ENCODE measurements at places on chromosomes 4 and X.

GRCh38 chr4:47238667-47239066 lies 207.3 kb downstream of the GABRB1 start:
- no peak overlapping the region for H3K27ac ChIP-seq
- no peaks in the 10 kb centered on the region for H3K4me1 ChIP-seq
- no peaks in the 10 kb centered on the region for H3K27me3 ChIP-seq
- H3K36me3 ChIP-seq, result no peaks in the 10 kb centered on the region

DNA sequence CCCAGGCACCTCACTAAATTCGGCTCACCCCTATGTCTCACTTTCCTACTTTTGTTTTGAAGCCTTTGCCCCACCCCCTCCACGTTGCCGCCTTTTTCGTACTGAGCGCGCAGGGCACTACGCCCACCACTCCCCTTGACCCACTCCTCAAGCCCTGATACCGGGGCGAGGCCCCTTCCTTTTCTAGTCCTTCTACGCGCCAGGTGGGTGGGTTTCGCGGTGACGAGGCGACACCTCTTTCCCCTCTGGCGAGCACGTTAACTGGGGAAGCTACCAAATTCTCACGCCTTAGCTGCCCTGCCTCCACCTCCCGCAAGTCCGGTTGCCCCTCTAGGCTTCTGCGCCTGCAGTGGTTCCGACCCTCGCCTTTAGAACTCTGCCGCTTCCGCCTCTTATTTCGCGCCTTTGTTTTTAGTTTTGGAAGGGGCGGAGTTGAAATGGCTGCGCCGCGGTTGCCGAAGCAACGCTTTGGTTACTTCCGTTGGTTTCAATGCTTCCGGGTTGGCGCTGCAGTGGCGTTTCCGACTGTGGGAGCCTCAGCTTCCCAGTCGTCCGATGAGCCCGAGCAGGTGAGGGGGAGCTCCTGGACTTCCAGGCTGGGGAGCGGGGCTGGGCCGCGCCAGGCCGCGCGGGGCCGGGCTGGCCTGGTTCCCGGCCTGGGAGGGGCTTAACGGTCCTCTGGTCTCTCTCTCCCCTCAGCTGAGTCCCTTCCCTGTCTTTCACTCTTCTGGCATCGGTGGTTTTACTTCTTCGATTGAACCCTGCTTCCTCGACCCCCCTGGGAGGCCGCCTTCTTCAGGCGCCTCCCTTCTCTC lies at the start of gene SLC25A14:
SLC25A14 (plus strand) TSS at position 512 of the 815 bp plus-strand sequence. CDS start 360 bp downstream, outside the sequence.
- no peaks in the 10 kb centered on the region for H3K4me1 ChIP-seq
- peak; percentile 65 for DNase-seq
- no peaks in the 10 kb centered on the region for H3K36me3 ChIP-seq
- H3K4me3 ChIP-seq, result peak within 1 kb of the TSS; percentile 58
- no peaks in the 10 kb centered on the region for H3K27me3 ChIP-seq

DNA sequence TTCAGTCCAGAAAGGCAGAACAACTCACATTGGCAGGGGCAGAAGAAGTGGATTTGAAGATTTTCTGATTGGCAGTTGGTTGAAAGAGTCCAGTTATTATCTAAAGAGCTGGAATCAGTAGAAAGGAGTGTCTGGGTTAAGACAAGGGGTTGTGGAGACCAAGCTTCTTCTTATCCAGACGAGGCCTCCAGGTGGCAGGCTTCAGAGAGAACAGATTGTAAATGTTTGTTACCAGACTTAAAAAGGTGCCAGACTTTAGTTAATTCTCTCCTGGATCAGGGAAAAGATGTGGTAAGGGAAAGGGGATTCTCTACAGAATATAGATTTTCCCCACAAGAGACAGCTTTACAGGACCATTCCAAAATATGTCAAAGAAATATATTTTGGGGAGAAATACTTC lies 36.7 kb upstream of the TLR3 start:
- H3K27me3 ChIP-seq, result no peaks in the 10 kb centered on the region
- no peak overlapping the region for H3K4me3 ChIP-seq
- no peak for DNase-seq
- no peaks in the 10 kb centered on the region for H3K36me3 ChIP-seq

GRCh38 chr4:122625156-122625555 lies 4.3 kb upstream of the IL21 start:
- no peak overlapping the region for H3K27ac ChIP-seq
- H3K4me1 ChIP-seq, result no peaks in the 10 kb centered on the region
- no peaks in the 10 kb centered on the region for H3K27me3 ChIP-seq
- H3K36me3 ChIP-seq, result no peaks in the 10 kb centered on the region
- H3K4me3 ChIP-seq, result no peak overlapping the region

- DNase-seq, result no peak
- H3K4me1 ChIP-seq, result no peaks in the 10 kb centered on the region
- no peaks in the 10 kb centered on the region for H3K27me3 ChIP-seq
- no peaks in the 10 kb centered on the region for H3K36me3 ChIP-seq
Observed at GRCh38 chrX:99469439-99469838, 940.6 kb downstream of the PCDH19 start.

DNA sequence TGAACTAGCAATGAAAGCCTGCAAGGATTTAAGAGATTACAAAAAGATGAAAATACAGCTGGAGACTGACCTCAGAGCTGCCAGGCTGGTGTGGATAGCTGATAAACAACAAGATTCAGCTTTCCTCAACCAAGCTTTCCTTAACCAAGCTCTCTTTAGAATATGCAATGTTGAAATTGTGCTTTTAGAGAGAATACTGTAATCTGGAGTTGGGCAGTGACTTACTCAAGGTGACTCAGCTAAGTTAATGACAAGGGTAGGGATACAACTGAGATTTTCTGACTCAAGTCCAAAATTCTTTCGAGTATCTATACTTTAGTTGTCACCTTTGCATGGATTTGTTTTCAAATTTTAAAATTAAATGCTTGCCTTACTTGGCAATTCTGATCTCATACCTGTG lies 98.0 kb downstream of the AMMECR1 start:
- no peaks in the 10 kb centered on the region for H3K4me1 ChIP-seq
- no peak overlapping the region for H3K4me3 ChIP-seq
- H3K27me3 ChIP-seq, result no peaks in the 10 kb centered on the region
- no peak overlapping the region for H3K27ac ChIP-seq
- DNase-seq, result no peak
- no peaks in the 10 kb centered on the region for H3K36me3 ChIP-seq

DNA sequence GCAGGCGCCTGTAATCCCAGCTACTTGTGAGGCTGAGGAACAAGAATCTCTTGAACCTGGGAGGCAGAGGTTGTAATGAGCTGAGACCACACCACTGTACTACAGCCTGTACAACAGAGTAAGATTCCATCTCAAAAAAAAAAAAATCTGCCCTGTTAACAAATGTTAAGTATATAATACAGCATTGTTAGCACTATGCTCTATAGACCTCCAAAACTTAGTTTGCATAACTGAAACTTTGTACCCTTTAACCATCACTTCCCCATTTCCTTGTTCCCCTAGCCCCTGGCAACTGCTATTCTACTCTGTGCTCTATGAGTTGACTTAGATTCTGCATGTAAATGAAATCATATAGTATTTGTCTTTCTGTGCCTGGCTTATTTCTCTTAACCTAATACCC lies 76.7 kb downstream of the TAB3 start:
- H3K4me3 ChIP-seq, result no peak overlapping the region
- H3K27ac ChIP-seq, result no peak overlapping the region
- no peaks in the 10 kb centered on the region for H3K4me1 ChIP-seq
- no peaks in the 10 kb centered on the region for H3K27me3 ChIP-seq
- no peak for DNase-seq

GRCh38 chr4:146098397-146098796 lies 77.1 kb upstream of the LSM6 start:
- DNase-seq, result no peak
- no peaks in the 10 kb centered on the region for H3K36me3 ChIP-seq
- H3K4me3 ChIP-seq, result no peak overlapping the region
- H3K27me3 ChIP-seq, result no peaks in the 10 kb centered on the region

DNA sequence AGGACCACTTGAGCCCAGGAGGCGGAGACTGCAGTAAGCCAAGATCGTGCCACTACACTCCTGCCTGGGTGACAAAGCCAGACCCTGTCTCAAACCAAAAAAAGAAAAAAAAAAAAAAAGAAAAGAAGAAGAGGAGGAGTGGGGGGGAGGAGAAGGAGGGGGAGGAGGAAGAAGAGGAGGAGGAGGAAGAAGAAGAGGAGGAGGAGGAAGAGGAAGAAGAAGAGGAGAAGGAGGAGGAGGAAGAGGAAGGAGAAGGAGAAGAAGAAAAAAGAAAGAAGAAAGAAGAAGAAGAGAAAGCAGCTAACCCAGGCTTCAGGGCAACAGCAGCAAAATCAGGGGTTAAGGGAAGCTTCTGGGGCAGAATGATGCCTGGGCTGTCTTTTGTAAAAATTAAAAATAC lies 27.5 kb downstream of the VMA21 start:
- DNase-seq, result no peak
- no peak overlapping the region for H3K4me3 ChIP-seq
- no peaks in the 10 kb centered on the region for H3K36me3 ChIP-seq
- H3K4me1 ChIP-seq, result no peaks in the 10 kb centered on the region

GRCh38 chrX:134679644-134680043 lies 21.4 kb upstream of the PLAC1 start:
- DNase-seq, result no peak
- H3K27me3 ChIP-seq, result no peaks in the 10 kb centered on the region
- H3K4me3 ChIP-seq, result no peak overlapping the region
- H3K27ac ChIP-seq, result no peak overlapping the region

GRCh38 chr4:157576671-157577217 lies 356.2 kb downstream of the GRIA2 start:
- no peak overlapping the region for H3K27ac ChIP-seq
- H3K36me3 ChIP-seq, result no peaks in the 10 kb centered on the region
- H3K4me3 ChIP-seq, result no peak overlapping the region

- H3K27me3 ChIP-seq, result no peaks in the 10 kb centered on the region
- no peaks in the 10 kb centered on the region for H3K36me3 ChIP-seq
- no peak for DNase-seq
Observed at GRCh38 chr4:123353656-123354055, 42.9 kb upstream of the SPRY1 start.

GRCh38 chrX:68807818-68808217 lies 21.0 kb upstream of the EFNB1 start:
- no peaks in the 10 kb centered on the region for H3K27me3 ChIP-seq
- no peaks in the 10 kb centered on the region for H3K36me3 ChIP-seq
- H3K4me1 ChIP-seq, result no peaks in the 10 kb centered on the region
- no peak for DNase-seq

- no peak overlapping the region for H3K4me3 ChIP-seq
- no peaks in the 10 kb centered on the region for H3K36me3 ChIP-seq
- no peak overlapping the region for H3K27ac ChIP-seq
- DNase-seq, result no peak
Observed at GRCh38 chr4:144489831-144490230, 156.1 kb upstream of the HHIP start.

GRCh38 chrX:82092307-82092706 lies 890.4 kb downstream of the SH3BGRL start:
- DNase-seq, result no peak
- no peak overlapping the region for H3K27ac ChIP-seq
- no peak overlapping the region for H3K4me3 ChIP-seq
- H3K4me1 ChIP-seq, result no peaks in the 10 kb centered on the region
- H3K27me3 ChIP-seq, result no peaks in the 10 kb centered on the region

- H3K36me3 ChIP-seq, result no peaks in the 10 kb centered on the region
- H3K27me3 ChIP-seq, result no peaks in the 10 kb centered on the region
- H3K4me1 ChIP-seq, result peaks cover 3% of the 10 kb centered on the region
- peak; percentile 86 for DNase-seq
- H3K27ac ChIP-seq, result peak overlapping the region; percentile 94
Observed at GRCh38 chrX:71616672-71617529, 1.4 kb downstream of the CXCR3 start.

- no peak overlapping the region for H3K4me3 ChIP-seq
- H3K4me1 ChIP-seq, result no peaks in the 10 kb centered on the region
- H3K27me3 ChIP-seq, result no peaks in the 10 kb centered on the region
- DNase-seq, result no peak
- H3K36me3 ChIP-seq, result no peaks in the 10 kb centered on the region
Observed at GRCh38 chrX:55839485-55839884, 121.9 kb downstream of the RRAGB start.

DNA sequence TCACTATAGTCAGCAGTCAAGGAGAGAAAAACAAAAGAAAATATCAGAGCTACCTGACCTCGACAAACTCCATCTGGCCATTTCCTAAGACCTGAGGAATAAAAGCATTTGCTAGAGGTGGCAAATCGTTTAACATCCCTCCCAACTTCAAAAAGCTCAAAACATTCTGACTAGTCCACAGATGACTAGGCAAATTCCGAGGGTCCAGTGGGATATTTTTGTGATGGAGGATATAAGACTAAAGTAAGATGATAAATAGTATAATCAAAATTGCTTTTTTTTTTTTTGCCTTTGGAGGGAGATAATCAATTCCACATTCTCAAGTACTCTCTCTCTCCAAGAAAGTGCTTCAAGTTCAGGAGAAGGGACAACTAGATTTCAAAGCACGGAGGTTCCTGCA lies 119.1 kb upstream of the ETNPPL start:
- DNase-seq, result no peak
- no peak overlapping the region for H3K4me3 ChIP-seq
- H3K36me3 ChIP-seq, result no peaks in the 10 kb centered on the region
- no peak overlapping the region for H3K27ac ChIP-seq
- no peaks in the 10 kb centered on the region for H3K27me3 ChIP-seq

GRCh38 chr4:182835006-182835740 lies 82.0 kb downstream of the DCTD start:
- no peak overlapping the region for H3K4me3 ChIP-seq
- H3K27me3 ChIP-seq, result no peaks in the 10 kb centered on the region
- H3K36me3 ChIP-seq, result no peaks in the 10 kb centered on the region
- H3K4me1 ChIP-seq, result no peaks in the 10 kb centered on the region

- H3K27me3 ChIP-seq, result no peaks in the 10 kb centered on the region
- H3K4me1 ChIP-seq, result peaks cover 51% of the 10 kb centered on the region
- no peak for DNase-seq
- H3K4me3 ChIP-seq, result no peak overlapping the region
Observed at GRCh38 chr4:6281436-6282313, 12.0 kb downstream of the WFS1 start.

- H3K36me3 ChIP-seq, result no peaks in the 10 kb centered on the region
- H3K27me3 ChIP-seq, result no peaks in the 10 kb centered on the region
- peak overlapping the region; percentile 69 for H3K27ac ChIP-seq
- no peaks in the 10 kb centered on the region for H3K4me1 ChIP-seq
Observed at GRCh38 chr4:156946516-156947424, 24.8 kb downstream of the PDGFC start.

DNA sequence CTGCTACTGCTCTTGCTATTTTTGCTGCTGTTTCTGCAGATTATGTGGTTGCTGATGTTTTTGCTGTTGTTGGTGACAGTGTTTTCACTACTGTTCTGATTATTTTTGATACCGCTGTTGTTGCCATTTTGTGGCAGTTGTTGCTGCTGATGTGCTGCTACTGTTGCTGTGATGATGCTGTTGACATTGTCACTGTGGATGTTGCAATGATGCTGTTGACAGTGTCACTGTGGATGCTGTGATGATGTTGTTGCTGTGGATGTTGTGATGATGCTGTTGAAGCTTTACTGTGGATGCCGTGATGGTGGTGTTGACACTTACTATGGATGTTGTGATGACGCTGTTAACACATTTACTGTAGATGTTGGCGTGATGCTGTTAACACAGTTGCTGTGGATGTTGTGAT lies 180.3 kb downstream of the EVC2 start:
- no peak overlapping the region for H3K4me3 ChIP-seq
- no peaks in the 10 kb centered on the region for H3K36me3 ChIP-seq
- H3K27ac ChIP-seq, result no peak overlapping the region
- DNase-seq, result no peak
- H3K27me3 ChIP-seq, result no peaks in the 10 kb centered on the region

Measured in Peyer's patch (tissue), 4 donors.